Neuronal stem cell (in vitro differentiated cells): ENCODE measurements at places on chromosomes 6 and 20.

DNA sequence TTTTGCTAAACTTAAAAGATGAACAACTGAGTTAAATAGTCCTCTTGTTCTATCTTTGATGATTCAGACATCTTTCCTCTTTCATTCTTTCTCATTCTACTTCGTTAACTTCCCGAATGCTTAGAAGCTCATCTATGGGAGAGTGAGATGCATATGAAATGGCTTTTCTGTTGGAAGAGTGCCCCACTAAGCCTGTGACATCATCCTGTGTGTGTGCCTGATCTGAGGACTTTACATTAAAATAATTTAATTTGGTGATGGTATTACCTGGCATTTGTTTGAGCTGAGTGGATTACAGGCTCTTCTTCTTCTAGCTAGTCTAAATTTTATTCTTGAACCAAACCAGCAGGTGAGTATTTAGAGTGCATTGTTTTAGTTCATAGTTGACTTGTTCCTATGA is 626.5 kb downstream of the QKI start:
- DNase-seq = no peak

DNA sequence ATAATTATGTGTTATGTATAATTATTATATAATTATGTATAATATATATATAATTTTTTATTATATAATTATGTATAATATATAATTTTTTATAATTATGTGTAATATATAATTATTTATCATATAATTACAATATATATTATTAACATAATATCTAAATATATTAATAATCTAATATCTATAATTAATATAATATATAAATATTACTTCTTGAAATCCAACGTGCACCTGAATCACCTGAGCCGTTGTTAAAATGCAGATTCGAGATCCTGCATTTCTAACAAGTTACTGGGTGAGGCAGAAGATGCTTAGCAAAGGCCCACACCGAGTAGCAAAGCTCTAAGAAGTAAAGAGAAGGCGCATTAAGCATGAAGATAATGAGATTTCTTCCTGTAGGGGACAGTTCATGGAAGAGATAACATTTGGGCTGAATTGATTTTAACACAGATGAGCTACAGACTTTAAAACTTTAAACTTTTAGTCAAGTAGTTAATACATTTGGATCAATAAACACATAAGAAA is 406.4 kb upstream of the PLCB4 start:
- no peak for DNase-seq

- DNase-seq = no peak
These were observed 337.0 kb downstream of the CDH26 start for GRCh38 chr20:60295214-60295613.

DNA sequence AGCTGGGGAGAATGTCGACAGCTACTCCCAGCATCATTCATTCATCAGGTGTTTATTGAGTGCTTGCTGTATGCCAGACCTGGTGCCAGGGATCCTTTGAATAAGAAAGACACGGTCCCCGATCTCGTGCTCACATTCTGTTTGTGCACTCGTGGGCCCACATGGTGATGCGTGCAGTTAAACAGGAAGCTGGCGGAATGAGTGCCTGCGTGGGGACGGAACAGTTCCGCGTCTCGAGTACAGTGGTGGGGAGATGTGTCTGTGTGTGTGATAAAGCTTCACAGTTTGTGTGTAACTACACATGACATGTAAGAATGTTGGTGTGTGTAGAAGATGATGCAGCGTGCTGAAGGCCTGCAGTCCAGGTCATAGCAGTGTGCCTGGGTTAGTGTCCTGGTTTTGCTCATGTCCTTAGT is 6.5 kb downstream of the RBM38 start:
- no peak for DNase-seq

- no peak for DNase-seq
These were observed 262.5 kb downstream of the GJA1 start for GRCh38 chr6:121697921-121698320.

- peak; percentile 29 for DNase-seq
These were observed 1.3 kb upstream of the VNN1 start for GRCh38 chr6:132715204-132715603.

- peak; percentile 66 for DNase-seq
These were observed 144.2 kb downstream of the MYO6 start for GRCh38 chr6:75893058-75893775.
